ENCODE measurements at places on chromosomes 7 and 10.
A peak's percentile ranks its signal among the peaks of the same experiment; 100 is the strongest.

GRCh38 chr7:44445986-44446671 is 44.3 kb downstream of the NUDCD3 start:
- DNase-seq, result no peak

- DNase-seq, result no peak
Observed at GRCh38 chr10:88764110-88764509, 4.3 kb downstream of the LIPN start.

GRCh38 chr10:50558371-50558770 is 65.4 kb downstream of the SGMS1 start:
- no peak for DNase-seq

- no peak for DNase-seq
Observed at GRCh38 chr7:123499211-123499970, 35.0 kb downstream of the IQUB start.

DNA sequence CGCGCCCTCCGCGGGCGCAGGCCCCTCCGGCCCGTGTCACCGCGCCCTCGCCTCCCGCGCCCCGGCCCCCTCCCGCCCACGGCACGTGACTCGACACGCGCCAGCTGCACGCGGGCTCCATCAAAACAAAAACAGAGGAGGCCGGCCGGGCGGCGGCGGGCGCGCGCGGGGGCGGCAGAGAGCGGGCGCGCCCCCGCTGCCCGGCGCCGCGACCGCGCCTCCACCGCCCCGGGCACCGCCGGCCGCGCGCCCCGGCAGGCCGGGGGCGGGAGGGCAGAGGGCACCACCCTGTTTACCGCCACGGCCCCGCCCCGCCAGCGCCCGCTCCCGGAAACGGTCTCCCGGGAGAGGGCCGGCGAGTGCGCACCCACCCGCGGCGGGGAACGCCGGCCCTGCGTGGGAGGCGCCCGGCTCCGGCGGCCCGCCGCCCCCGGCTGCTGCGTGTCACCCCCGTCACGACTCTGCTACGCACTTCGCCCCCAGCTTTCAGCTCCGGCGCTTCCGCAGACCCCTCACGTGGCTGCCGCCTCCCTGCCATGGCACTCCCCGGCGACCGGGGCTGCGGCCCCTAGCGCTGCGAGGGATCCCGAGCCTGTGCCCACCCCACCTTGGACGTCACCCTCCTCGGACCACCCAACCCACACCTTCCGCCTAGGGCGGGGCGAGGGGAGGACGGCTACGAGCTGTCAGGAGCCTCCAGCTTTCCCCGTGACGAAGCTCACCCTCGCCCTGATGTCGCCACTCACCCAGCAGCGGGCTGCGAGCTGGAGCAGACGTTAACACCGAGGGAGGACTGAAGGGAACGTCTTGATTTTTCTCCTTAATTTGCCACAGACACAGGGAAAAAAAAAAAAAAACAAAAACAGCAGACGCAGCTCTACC is 221.6 kb upstream of the MKLN1 start:
- peak; percentile 72 for DNase-seq

DNA sequence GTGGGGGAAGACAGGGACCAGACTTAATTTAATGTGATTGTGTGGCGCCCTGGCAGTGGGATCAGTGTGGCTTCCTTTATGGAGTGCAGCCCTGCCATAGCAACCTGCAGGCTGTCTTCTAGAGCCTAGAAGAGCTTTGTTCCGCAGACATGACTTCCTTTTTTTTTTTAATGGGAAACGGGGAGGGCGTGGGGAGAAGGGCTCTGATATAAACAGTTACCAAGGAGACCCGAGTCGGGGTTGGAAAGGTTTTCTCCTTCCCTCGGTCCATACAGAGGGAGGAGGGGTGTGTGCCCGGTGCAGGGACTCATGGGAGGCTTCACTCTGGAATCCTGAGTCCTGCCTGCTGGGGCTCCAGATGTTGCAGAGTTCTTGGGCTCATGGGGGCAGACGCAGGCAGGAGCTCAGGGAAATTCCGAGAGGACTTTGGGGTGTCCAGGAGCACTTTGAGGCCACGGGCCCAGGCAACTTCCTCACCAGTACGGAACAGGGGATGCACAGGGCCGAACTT is 26.9 kb downstream of the TMEM120A start:
- no peak for DNase-seq

- DNase-seq, result no peak
Observed at GRCh38 chr7:128417071-128417470, 7.3 kb upstream of the IMPDH1 start.

DNA sequence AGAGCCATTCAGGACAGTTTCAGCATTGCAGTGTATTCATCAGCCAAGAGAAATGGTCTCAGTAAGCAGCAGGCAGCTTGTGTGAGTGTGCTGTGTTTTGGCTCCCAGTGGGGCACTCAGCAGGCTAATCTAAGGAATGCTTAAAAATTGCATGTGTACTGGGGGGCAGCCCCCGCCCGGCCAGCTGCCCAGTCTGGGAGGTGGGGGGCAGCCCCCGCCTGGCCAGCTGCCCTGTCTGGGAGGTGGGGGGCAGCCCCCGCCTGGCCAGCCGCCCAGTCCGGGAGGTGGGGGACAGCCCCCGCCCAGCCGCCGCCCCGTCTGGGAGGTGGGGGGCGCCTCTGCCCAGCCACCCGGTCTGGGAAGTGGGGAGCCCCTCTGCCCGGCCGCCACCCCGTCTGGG is 116.2 kb downstream of the GRID1 start:
- no peak for DNase-seq

DNA sequence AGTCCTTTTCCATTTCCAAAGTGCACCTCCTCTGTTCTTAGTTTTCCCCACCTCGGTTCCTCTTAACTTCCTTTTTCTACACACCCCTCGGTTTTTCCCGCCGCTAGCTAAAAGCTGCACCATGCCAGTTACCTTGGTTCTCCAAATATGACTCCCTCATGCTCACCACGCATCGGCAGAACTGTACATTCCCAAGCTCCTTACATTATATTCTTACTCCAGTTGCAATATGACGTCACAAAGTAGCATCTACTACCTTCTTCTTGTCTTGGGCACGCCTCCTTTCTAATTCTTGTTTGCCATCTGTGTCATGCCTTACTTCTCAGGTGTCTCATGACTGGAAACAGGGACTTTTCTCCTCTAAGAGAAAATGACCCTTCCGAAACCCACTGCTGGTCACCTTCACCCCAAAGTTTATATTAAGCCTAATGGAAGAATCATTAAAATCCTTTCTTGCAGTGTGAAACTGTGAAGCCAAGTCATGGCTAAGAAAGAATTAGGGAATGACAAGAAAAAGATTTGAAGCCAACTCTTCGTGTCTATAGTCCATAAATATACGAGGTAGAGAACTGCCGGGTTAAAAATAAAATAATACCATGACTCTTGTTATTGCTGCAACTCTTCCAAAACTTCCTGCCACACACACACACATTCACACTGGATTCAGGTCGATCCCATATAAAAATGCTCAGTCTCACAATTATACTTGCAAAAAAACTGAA is 1.7 kb downstream of the ESYT2 start:
- no peak for DNase-seq

GRCh38 chr7:37947138-37947940 is 26.9 kb downstream of the EPDR1 start:
- no peak for DNase-seq

DNA sequence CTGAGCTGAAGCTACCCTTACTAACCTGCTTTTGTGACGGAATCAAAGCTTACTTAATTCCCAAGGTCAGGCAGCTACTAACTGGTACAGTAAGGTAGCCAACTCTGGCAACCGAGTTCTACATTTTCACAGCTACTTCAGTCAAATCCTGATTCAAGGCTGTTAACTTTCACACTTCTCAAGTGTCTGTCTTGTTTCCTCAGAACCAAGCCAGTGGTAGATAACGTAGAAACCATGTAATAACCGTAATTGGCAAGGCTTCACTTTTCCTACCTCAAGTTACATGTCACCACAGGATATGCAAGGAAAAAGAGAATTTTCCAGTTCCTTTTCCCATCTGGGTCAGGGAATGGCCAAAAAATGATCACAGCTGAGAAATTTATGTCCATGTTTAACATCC is 746.7 kb downstream of the NRG3 start:
- DNase-seq, result no peak

GRCh38 chr10:129831150-129831549 is 132.9 kb downstream of the EBF3 start:
- no peak for DNase-seq

- no peak for DNase-seq
Observed at GRCh38 chr10:123669886-123670285, 3.7 kb downstream of the GPR26 start.

DNA sequence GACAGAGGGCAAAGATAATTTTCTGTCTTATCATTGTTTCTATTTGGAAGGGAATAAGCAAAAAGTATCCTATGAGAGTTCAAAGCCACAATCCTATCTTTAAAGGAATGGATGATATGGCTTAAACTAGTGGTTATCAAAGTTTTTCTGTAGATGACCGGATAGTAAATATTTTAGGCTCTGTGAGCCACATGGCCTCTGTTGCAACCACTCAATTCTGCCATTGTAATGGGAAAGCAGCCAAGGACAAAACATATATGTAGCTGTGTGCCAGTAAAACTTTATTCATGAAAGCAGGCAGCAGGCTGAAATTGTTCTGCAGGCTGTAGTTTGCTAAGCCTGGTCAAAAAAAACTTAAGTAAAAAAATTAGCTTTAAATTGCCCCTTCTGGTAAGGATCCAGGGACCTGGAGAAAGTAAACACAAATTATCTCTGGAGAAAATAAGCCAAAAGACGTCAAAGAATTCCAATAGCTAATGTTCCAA is 73.3 kb downstream of the THSD7A start:
- DNase-seq, result no peak

GRCh38 chr7:16260236-16260728 is 161.1 kb downstream of the CRPPA start:
- DNase-seq, result no peak

DNA sequence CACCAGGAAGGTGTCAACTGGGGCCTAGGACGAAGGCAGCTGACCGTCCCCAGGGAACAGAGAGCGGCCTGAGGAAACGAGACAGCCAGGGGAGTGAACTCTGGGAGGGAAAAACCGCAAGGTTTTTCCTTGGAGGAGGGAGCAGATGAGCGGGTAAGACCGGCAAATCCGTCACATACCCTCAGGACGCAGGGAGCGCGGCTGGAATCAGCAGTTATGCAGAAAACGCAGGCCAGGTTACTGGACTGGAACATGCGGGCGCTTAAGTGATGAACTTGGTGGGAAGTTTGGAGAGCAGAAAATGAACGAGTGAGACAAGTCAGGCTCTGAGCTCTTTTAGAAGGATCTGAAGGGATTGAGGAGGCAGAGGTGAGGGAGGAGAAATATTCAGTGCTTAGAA is 76.7 kb downstream of the BMS1 start:
- no peak for DNase-seq

DNA sequence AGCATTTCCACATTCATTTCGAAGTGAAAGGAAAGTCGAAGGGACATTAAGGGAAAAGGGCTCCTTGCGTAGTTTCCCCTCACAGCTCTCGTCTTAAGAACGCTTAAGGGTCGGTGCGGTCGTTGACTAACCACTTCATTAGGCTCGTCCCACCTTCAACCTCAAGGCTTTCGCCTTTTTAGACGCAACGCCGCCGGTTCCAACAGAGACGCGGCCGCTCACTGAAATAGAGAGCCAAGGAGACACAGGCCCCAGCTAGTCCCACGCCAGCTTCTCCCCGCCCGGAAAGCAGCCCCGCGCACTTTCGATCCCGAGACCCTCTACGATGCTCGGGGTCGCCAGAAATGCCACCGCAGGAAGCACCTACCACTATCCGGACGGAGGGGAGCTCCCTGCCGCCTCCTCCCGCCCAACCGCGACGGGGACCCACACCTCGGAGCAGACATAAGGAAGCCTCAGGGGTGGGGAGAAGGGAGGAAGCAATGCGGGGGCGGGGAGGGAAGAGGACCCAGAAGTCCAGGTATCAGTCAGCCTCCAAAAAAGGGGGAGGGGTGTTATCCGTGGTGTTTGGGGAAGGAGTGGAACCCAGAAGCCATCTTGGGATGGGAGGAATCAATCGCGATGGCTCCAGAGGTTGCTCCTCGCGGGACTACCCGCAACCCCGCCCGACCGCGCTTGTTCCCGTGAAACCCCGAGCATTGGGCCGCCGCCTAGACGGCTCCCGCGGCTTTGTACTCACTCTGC is 559 bp downstream of the TRA2A start:
- DNase-seq, result peak; percentile 21

- DNase-seq, result no peak
Observed at GRCh38 chr7:12607134-12607533, 36.6 kb downstream of the SCIN start.

DNA sequence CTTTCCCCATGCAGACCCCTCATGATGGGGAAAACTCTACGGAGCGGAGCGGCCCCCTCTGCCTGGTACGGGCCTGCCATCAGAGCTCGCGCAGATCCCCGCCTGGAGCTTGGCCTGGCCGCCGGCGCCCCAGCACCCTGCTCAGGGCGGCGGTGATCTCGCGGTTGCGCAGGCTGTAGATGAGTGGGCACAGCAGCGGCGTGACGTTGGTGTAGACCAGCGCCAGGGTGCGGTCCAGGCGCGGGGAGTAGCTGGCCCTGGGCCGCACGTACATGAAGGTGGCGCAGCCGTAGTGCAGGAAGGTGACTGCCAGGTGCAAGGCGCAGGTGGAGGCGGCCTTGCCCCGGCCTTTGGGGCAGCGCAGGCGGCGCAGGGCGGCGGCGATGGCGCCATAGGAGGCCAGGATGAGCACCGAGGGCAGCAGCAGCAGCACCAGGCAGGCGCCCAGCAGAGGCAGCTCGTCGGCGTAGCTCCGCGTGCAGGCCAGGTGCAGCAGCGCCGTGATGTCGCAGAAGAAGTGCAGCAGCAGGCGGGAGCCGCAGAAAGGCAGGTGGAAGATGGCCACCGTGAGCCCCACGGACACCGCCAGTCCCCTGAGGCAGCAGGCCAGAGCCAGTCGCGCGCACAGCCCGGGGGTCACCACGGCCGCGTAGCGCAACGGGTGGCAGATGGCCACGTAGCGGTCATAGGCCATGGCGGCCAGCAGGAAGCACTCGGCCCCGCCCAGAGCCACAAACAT is 33.4 kb downstream of the TAS2R41 start:
- DNase-seq, result no peak

DNA sequence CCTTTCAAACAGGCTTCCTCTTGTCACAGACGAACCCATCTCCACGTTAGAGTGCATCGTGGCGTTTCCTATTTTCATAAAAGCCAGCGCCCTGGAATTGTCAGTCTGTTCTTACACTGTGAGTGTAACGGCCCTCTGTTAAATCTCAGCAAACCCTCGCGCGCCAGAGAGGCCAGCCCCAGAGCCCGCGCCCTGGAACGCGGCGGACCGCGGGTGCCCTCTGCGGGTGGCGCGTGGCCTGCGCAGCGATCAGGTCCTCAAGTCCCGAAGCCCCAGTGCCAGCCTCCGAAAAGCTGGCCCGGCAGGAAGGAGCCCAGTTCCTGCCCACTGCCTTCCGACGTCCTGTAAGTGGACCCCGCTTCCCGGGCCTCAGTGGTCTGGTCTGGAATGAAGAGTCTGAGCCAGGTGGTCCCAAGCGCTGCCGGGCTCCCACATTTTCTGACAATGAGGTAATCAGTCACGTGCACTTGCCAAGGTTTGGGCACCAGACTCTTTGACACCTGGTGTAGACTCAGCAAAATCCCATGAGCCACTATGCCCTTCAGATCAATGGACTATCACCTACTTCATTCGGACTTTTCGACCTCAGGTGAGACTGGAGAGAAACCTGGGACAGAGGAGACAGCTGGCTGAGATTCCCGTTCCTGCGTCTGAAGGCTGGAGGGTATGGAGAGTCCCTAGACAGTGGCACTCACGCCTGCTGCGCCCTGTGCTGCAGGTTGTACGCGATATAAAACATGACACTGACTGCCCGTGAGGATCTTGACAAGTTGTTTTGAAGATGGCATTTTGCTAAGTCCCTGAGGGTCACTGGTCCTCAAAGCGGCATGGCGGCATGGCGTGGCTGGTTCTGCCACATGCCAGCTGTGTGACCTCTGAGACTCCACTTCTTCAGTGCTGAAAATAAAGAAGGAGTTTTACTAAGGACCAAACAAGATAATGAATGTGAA is 109.4 kb upstream of the LANCL2 start:
- peak; percentile 61 for DNase-seq
